ENCODE measurements at places on chromosomes 12 and 14.

- H3K4me1 ChIP-seq = peaks cover 6% of the 10 kb centered on the region
- H3K27ac ChIP-seq = no peak overlapping the region
- no peaks in the 10 kb centered on the region for H3K27me3 ChIP-seq
Observed at GRCh38 chr14:53967606-53968005, 11.0 kb upstream of the BMP4 start.

DNA sequence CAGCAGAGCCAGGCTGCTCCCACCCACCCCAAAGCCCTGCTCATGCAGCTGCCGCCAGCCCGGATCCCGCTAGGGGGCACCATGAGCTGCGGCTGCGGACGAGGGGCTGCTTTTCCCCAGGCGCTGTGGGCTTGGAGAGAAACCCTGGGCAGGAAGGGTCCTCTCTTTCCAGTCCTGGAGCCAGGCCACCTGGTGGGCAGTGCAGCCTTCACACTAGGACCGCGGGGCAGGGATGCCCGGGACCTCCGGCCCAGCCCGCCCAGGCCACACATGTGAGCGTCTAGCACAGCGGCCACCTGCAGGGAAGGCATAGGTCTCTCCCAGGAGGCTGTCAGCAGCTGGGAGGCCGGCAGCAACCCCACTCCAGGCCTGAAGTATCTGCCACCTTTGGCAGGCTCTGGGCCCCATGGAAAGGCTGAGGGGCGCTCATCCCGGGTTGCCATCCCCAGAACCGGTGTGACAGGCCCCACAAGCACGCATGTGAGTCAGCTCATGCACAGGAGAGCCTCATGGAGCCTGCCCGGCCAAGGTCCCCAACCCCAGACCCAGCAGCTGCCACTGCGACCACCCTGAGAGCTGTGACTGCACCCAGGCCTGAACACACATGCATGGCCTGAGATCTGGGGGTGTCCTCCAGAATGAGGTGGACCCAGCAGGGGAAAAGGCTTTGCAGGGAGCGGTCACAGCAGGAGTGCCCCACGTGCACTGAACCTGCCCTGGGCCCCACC, 280.0 kb upstream of the RTL1 start:
- H3K36me3 ChIP-seq = no peaks in the 10 kb centered on the region
- DNase-seq = peak; percentile 20
- no peaks in the 10 kb centered on the region for H3K27me3 ChIP-seq
- H3K4me3 ChIP-seq = no peak overlapping the region

GRCh38 chr12:113067987-113068935, 11.7 kb downstream of the DTX1 start:
- no peak overlapping the region for H3K4me3 ChIP-seq
- DNase-seq = no peak
- H3K36me3 ChIP-seq = no peaks in the 10 kb centered on the region
- H3K27ac ChIP-seq = no peak overlapping the region
- H3K27me3 ChIP-seq = peaks cover 5% of the 10 kb centered on the region

- no peaks in the 10 kb centered on the region for H3K4me1 ChIP-seq
- H3K36me3 ChIP-seq = no peaks in the 10 kb centered on the region
- no peak overlapping the region for H3K4me3 ChIP-seq
Observed at GRCh38 chr12:104596134-104596799, 139.5 kb downstream of the CHST11 start.

GRCh38 chr12:94140556-94140955, 7.8 kb upstream of the PLXNC1 start:
- no peaks in the 10 kb centered on the region for H3K36me3 ChIP-seq
- H3K4me3 ChIP-seq = no peak overlapping the region
- H3K4me1 ChIP-seq = no peaks in the 10 kb centered on the region
- DNase-seq = no peak

DNA sequence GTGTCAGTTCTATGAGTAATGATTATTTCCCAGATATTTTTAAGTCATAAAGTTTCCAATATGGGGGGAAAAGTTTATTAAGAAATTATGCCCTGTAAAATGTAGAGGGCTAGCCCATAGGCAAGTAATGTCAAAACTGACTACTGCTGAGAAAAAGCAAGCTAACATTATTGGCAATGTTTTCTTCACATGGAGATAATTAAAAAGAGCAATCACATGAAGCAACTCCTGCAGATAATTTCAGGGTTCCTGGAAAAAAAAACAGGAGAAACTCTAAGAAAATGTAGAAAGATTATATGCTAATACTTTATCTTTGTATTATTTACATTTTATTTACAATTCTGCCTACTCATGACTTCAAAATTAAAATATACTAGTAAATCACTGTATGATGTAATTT, 39.8 kb downstream of the PPP1R12A start:
- H3K27ac ChIP-seq = no peak overlapping the region
- DNase-seq = no peak
- H3K36me3 ChIP-seq = no peaks in the 10 kb centered on the region
- peaks cover 14% of the 10 kb centered on the region for H3K4me1 ChIP-seq
- H3K27me3 ChIP-seq = no peaks in the 10 kb centered on the region

- H3K27ac ChIP-seq = no peak overlapping the region
- no peak overlapping the region for H3K4me3 ChIP-seq
- no peaks in the 10 kb centered on the region for H3K27me3 ChIP-seq
- no peaks in the 10 kb centered on the region for H3K36me3 ChIP-seq
- no peaks in the 10 kb centered on the region for H3K4me1 ChIP-seq
Observed at GRCh38 chr12:68310370-68310769, 21.8 kb downstream of the MDM1 start.

GRCh38 chr14:69858801-69859200, 20.4 kb upstream of the SMOC1 start:
- H3K4me1 ChIP-seq = no peaks in the 10 kb centered on the region
- no peaks in the 10 kb centered on the region for H3K27me3 ChIP-seq

DNA sequence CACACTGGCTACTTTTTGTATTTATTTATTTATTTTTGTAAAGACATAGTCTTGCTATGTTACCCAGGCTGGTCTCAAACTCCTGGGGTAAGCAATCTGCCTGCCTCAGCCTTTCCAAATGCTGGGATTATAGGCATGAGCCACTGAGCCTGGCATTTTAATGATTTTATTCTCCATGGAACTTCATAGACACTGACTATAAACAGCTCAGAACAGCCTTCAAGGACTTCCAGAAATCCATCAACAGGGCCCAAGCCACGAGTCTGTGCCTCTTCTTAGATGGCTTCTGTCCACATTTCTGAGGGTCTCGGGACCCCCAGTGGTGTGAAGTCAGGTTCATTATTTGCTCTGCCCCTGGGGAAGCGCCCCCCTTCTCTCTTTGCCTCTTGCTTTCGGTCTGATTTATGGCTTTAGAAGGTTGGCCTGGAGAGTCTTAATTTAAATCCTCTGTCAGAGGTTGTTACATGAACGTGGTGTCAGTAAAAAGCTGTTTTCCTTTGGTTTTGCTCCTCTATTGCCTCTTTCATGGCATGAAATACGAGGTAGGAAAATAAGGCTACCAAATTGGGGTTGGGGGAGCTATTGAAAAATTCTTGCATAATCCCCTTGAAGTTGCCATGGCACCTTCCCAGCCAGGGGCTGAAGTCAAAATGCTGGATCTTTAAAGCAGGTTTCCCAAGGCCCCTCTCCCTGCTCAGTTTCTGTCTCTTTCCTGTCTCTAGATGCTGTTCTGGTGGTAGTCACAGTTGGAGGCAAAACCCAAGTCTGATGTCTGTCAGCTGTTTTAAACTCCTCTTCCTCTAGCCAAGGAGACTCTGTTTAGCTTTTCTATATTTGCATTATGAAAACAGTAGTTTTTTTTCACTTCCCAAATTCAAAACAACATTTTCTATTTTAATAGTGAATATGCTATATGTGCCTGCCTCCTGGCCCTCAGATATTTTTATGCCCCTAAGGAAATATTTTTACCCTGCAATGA, 129.4 kb downstream of the SMOC1 start:
- H3K27ac ChIP-seq = no peak overlapping the region
- H3K4me1 ChIP-seq = peaks cover 4% of the 10 kb centered on the region
- no peak overlapping the region for H3K4me3 ChIP-seq
- no peaks in the 10 kb centered on the region for H3K27me3 ChIP-seq

- no peak overlapping the region for H3K27ac ChIP-seq
- H3K4me1 ChIP-seq = peaks cover 35% of the 10 kb centered on the region
- peak; percentile 49 for DNase-seq
- no peaks in the 10 kb centered on the region for H3K36me3 ChIP-seq
- H3K27me3 ChIP-seq = no peaks in the 10 kb centered on the region
- no peak overlapping the region for H3K4me3 ChIP-seq
Observed at GRCh38 chr12:49364989-49365388, 2.3 kb upstream of the SPATS2 start.

- peak overlapping the region; percentile 92 for H3K27ac ChIP-seq
- no peak overlapping the region for H3K4me3 ChIP-seq
- no peaks in the 10 kb centered on the region for H3K27me3 ChIP-seq
- peaks cover 20% of the 10 kb centered on the region for H3K4me1 ChIP-seq
- no peak for DNase-seq
Observed at GRCh38 chr14:24311837-24312615, 724 bp downstream of the LTB4R start.

GRCh38 chr12:65953631-65954030, 129.3 kb downstream of the HMGA2 start:
- no peak for DNase-seq
- no peaks in the 10 kb centered on the region for H3K36me3 ChIP-seq
- no peaks in the 10 kb centered on the region for H3K4me1 ChIP-seq
- H3K27ac ChIP-seq = no peak overlapping the region
- H3K4me3 ChIP-seq = no peak overlapping the region

DNA sequence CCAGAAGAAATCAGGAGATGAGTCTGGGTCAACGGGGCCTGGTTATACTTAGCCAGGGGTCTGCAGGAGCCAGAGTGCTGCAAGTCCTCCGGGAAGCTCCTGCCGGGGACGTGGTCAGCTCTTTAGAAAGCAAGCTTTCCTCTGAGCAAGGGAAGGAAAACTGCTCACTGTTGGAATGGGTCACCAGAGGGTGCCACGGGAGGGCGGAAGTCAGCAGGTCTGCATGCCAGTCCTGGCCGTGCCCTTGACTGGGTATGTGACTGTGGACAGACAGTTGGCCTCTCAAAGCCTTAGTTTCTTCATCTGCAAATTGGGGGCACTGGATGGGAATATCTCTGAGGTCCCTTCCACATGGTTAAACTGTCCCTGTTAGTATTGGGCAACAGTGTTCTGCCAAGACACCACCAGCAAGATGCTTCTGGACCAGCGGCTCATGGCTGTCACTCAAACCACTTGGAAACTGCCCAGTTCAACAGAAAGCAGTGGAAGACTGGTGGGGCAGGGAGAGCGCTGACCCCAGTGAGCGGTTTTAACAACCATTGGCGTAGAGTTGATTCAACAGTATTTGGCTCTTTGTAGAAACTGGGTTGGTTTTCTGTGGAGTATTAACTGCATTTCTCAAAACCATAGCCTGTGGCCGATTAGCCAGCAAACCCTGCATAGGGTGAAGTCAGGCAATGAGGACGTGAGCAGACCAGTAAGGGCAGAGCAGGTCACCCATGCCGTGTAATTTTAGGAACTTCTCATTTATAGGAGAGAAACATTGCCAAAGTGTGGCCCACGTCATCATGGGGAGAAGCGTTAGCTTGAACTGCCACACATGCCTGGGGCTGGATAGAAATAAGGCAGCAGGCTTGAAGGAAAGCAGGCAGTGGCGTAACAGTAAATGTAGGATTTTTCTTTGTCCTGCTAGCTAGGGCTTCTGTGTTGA, 163.9 kb upstream of the PRMT8 start:
- no peaks in the 10 kb centered on the region for H3K4me1 ChIP-seq
- H3K4me3 ChIP-seq = no peak overlapping the region
- H3K27me3 ChIP-seq = no peaks in the 10 kb centered on the region
- H3K27ac ChIP-seq = no peak overlapping the region

- no peak within 1 kb of the TSS for H3K27ac ChIP-seq
- no peak within 1 kb of the TSS for H3K4me3 ChIP-seq
- peaks cover under 1% of the 10 kb centered on the region for H3K4me1 ChIP-seq
- H3K36me3 ChIP-seq = no peaks in the 10 kb centered on the region
Observed at GRCh38 chr14:23104591-23105347, at the start of gene CIROP. TSS of gene CIROP (minus strand) at chr14:23104989. CDS start at chr14:23104920, 69 bp downstream.

DNA sequence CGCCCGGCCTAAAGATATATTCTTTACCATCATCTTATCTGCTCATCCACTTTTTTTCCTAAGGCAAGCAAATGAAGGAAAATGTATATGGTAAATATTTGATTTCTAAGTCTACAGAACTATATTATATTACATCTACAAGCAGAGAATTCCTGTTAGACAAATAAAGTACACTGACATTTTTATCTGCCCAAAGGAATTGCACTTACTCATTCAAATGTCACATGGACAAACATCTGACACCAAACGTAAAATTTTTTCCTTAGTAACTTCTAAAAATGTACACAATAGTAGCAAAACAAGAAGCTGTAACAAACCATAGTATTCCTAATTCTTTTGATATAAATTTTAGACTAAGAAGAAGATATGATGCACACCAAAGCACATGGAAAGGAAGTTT, 51.0 kb downstream of the SPPL3 start:
- DNase-seq = no peak
- H3K36me3 ChIP-seq = no peaks in the 10 kb centered on the region
- H3K27ac ChIP-seq = no peak overlapping the region
- no peak overlapping the region for H3K4me3 ChIP-seq
- no peaks in the 10 kb centered on the region for H3K27me3 ChIP-seq

- no peaks in the 10 kb centered on the region for H3K4me1 ChIP-seq
- H3K27ac ChIP-seq = no peak overlapping the region
- DNase-seq = no peak
- no peak overlapping the region for H3K4me3 ChIP-seq
- no peaks in the 10 kb centered on the region for H3K36me3 ChIP-seq
- H3K27me3 ChIP-seq = no peaks in the 10 kb centered on the region
Observed at GRCh38 chr14:84857571-84857970, 672.4 kb upstream of the FLRT2 start.

DNA sequence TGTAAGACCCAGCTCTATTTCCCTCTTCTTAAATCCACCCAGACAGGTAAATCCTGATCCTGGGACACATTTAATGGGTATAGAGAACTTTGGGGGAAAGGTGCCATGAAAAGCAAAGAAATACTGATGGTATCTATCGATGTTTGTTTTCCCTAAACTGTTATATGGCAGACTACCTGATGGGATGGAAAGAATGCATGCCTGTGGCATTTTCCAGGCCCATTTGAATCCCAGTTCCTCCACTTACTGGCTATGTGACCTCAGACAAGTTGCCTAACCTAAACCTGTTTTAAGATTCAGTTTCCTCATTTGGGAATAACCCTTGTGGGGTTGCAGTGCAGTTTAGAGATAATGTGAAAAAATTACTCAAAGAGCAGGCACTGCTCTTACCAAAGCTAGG, 404.5 kb downstream of the FUT8 start:
- no peaks in the 10 kb centered on the region for H3K27me3 ChIP-seq
- no peak for DNase-seq
- no peaks in the 10 kb centered on the region for H3K36me3 ChIP-seq
- H3K4me1 ChIP-seq = no peaks in the 10 kb centered on the region
- no peak overlapping the region for H3K27ac ChIP-seq

- no peak for DNase-seq
- no peaks in the 10 kb centered on the region for H3K4me1 ChIP-seq
- H3K4me3 ChIP-seq = no peak overlapping the region
- no peaks in the 10 kb centered on the region for H3K27me3 ChIP-seq
Observed at GRCh38 chr12:164207-164606, 49.8 kb downstream of the SLC6A12 start.

Data from adrenal gland (tissue), 19 donors.